AML-193 (cell line): ENCODE measurements at places on chromosomes 4 and X.

DNA sequence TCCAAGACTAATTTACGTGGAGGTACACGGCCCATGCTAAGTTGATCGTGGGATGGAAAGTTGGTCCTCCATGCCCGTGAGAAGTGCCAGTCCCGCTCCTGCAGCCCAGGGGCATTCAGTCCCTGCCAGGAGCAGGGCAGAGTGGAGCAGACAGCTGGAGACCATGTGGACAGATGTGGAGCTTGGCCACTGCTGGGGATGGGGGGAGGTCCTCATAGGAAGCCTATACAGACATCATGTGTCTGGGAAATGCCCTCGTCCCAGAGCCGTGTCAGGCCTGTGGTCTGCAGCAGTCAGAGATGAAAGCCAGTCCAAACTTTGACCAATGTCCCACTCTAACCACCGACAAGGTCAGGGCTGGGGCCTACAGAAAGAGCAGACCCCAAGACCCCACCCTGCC, 118.4 kb downstream of the CPZ start:
- no peak for DNase-seq

DNA sequence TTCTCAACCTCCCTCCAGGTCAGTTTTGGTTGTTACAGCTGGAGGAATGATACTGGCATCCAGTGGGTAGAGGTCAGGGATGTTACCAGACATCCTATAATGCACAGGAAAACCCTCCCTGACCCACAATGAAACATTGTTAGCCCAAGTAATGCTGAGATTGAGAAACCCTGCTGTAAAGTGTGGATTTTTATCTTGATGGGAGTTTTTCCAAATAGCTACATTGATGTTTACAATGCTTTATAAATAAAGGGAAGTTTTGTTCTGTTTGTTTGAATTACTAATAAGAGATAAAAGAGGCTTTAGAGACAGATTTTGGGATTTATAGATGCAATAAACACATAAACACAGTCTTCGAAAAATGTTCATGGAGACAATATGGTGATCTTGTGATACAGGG, 194.0 kb upstream of the NUDT6 start:
- no peak for DNase-seq

GRCh38 chr4:55871299-55871800, 17.9 kb downstream of the EXOC1 start:
- DNase-seq, result no peak

- no peak for DNase-seq
Observed at GRCh38 chrX:47664737-47665136, 5.8 kb upstream of the UXT start.

DNA sequence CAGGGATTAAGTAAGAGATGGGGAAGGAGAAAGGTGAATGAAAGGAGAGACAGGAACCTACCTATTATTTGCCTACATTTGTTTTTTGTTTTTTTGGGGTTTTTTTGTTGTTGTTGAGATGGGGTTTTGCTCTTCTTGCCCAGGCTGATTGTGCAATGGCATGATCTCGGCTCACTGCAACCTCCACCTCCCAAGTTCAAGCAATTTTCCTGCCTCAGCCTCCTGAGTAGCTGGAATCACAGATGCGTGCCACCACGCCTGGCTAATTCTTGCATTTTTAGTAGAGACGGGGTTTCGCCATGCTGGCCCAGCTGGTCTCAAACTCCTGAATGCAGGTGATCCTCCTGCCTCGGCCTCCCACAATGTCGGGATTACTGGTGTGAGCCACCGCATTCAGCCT, 57.9 kb downstream of the BCOR start:
- no peak for DNase-seq
